AG10803 (cell line): ENCODE measurements at places on chromosomes 6 and 20.

- DNase-seq: peak; percentile 9
Measured at GRCh38 chr6:118783931-118784550, 109.9 kb upstream of the ASF1A start.

DNA sequence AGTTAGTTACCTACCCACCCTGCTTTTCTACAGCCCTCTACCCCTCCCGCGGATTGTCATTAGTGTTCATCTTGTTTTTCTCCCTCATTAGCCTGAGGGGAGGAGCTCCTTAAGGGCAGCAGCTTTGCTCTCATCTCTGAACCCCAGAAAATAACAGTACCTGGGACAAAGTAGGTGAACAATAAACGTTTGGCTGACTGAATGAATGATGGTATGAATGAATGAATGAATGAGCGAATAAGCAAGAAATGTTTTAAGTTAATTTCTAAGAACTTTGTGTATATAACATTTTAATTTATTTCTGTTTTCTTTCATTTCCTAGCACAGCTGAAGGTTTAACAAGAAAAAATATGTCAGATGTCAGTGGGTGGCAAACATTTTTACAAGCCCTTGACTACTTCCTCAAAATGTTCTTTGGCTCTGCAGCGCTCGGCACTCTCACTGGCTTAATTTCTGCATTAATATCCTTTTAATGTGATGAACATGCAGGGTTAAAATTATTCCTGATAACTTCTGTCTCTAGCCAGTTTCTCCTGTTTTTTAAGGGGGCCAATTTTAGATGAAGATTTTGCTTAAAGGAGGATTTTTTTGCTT is 50.1 kb downstream of the SLC9A8 start:
- DNase-seq: no peak

DNA sequence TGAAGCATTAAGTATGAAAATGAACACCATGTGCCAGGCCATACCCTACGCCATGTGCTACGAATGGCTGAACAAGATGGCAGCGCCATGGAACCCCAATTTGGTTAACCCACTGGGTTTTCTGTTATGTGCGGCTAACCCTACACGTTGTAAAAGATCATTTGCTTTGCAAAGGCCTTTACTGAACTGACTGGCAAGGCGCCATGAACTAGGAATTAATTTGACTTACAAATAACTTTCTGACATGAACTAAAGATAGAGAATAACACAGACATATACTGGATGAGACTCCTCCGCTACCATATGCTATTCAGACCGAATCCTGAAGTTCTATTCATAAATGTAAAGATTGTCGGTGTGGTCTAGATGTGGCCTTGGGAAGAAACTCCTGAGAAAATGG is 3.9 kb downstream of the CNKSR3 start:
- DNase-seq: no peak

- no peak for DNase-seq
Measured at GRCh38 chr6:36758516-36759147, 61.0 kb downstream of the RAB44 start.

DNA sequence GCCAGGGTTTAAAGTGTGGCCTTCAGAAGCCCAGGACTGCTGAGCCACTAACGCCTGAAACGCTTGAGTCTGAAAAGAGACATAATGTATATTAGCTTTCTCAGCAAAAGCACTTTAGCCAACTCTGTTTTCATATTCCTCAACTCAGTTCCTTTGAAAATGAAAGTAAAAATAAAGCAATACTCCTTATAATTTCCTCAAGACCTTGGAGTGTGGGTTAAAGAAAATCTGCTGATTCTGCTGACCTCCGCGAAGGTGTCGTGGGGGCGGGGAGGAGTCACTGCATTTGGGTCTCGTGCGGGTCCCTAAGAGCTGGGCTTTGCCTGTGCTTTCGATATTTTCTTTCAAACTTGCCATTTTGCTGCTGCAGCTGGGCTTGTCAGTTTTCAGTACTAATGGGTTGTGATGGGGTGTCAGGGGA is 142.2 kb upstream of the ARID1B start:
- DNase-seq: no peak
